ENCODE measurements at places on chromosomes 3 and 15. TPM values are rescaled to one million over a fixed set of nuclear protein-coding genes. Genes with fewer than 3 reads are reported as not detected.

CSTA gene
- 1,851 TPM for total RNA-seq

DNA sequence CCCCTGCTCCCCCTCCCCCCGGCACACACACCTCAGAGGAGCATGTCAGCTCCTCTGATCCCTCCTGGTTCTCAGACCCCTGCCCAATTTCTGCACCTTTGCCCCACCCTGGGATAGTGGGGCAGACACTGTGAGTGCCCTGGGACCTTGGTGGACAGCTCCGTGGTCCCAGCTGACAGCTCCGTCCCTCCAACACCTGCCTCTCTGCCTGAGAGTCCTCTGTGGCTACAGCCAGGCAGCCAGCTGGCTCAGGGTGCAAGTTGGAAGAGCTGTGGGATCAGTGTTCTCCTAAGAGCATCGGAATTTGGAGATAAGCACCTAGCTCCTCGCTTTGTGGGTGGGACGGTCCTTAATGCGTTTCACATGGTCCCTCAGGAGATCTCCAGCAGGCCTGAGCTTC lies 43.7 kb upstream of the PGPEP1L start:
- DNase-seq, result no peak

DNA sequence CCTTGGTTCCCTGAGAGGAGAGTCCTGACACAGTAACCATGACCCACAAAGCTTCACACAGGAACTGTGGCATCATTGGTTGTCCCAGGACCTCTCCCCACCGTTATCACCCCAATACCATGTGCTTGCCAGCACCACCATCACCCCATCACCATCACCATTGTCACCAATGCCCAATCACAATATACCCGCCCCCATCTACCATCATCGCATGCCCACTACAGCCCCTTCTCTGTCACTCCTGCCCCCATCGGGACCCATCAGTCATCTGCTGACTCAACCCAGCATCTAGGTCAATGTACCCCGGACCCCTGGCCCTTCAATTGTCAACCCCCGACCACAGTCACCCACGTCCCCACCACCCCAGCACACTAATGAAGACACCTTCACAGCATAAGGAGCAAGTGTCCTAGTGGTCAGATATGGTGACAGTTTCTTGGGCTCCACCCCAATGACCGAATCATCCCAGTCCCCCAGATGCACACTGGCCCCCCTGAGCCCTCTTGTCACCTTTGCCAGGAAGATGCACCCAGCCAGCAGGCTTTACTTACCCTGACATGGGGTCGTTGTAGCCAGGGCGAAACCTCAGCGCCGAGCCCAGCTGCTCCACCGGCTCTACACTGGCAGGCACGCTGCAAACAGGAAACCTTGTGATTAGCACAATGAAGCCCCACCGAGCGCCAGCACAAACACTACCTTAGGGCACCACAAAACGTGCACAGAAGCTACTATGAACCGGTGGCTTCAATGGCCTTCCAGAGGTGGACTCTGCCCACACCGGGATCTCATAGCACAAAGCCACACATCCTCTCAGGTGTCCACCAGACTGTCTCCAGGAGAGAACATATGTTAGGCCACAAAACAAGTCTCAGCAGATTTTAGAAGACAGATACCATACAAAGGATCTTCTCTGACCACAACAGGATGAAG lies 25.1 kb downstream of the SHISA5 start:
- DNase-seq, result no peak

- no peak for DNase-seq
These were observed 201.8 kb downstream of the GRM7 start for GRCh38 chr3:7062714-7063113.

GRCh38 chr3:170078620-170079281 lies 41.0 kb downstream of the GPR160 start:
- no peak for DNase-seq

DNA sequence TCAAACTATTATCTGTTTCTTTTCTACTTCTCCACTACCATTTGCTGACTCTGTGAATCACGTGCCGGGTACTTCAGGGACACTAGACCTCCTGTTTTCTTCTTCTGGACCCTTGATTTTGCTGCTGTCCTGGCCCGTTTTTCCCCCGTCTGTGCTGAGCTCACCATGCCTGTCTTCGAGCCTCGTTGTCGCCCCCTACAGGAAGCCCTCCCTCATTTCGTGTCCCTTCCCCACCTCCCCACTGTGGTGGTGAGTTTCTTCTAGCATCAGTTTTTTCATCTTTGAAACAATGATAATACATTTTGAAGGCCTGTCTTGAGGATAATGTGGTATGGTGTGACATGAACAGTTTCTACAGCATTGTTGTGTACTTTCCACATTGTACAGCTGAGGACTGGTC lies 12.8 kb downstream of the GABRG3 start:
- DNase-seq, result no peak

DNA sequence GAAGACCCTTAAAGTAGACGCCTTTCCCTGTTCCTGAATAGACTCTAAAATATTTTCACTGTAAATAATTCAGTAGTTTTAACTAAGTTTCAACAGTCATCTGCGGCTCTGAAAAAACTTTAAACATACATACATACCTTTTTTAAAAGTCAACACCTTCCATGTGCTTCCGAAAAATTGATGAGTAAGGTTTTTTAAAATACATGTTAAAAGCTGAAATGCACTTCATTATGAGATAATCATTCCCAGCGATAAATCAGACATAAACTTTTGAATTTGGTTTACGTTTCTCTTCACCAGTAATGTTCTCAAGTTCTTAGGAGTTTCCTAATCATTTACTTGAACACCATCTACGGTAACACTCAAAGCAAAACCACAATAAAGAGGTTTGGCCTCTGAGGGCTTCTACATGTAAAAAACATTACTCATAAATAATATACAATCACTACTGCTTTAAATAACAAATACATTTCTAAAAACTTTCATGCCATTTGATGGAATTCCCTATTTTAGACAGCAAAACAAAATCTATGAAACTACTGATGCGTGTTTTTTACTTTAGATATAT lies 403.5 kb downstream of the SHQ1 start:
- no peak for DNase-seq
